ENCODE measurements at places on chromosomes 2 and 18. TPM values are rescaled to one million over a fixed set of nuclear protein-coding genes. Genes with fewer than 3 reads are reported as not detected.

The FAM237A gene
- total RNA-seq = not detected

The GKN2 gene
- total RNA-seq = not detected

The STAT1 gene
- 49.7 TPM for total RNA-seq

The ELOA2 gene
- total RNA-seq = not detected

The MOGAT1 gene
- not detected for total RNA-seq

The DCC gene
- not detected for total RNA-seq

The FSIP2 gene
- total RNA-seq = not detected

The ANKRD23 gene
- 9.8 TPM for total RNA-seq

The ASXL3 gene
- not detected for total RNA-seq

The POTEC gene
- not detected for total RNA-seq

The SCYGR4 gene
- not detected for total RNA-seq

The SCN2A gene
- total RNA-seq = 0.75 TPM

The DPP4 gene
- not detected for total RNA-seq

The OTX1 gene
- 6.4 TPM for total RNA-seq

Measured in Karpas-422 (cell line).